Uterus (tissue), 4 donors: ENCODE measurements at places on chromosomes 12 and 14.

DNA sequence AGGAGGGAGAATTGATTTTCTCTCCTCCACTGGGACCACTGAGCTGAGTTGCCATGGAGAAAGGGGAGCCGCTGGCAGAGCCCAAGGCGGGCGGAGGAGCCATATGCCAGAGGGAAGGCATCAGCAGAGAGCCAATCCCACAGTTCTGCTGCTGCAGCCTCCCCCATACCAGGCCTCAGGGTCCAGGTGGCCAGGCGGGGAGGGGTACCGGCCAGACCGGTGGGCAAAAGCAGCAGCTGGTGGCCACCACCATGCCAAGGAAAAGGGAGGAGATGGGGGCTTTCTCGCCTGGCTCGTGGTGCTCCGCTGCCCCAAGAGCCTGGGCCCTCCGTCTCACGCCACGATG lies 72.8 kb downstream of the PITPNM2 start:
- no peaks in the 10 kb centered on the region for H3K4me1 ChIP-seq
- no peak overlapping the region for H3K4me3 ChIP-seq
- H3K27ac ChIP-seq: peak overlapping the region; percentile 66
- H3K27me3 ChIP-seq: no peaks in the 10 kb centered on the region
- no peak for DNase-seq

DNA sequence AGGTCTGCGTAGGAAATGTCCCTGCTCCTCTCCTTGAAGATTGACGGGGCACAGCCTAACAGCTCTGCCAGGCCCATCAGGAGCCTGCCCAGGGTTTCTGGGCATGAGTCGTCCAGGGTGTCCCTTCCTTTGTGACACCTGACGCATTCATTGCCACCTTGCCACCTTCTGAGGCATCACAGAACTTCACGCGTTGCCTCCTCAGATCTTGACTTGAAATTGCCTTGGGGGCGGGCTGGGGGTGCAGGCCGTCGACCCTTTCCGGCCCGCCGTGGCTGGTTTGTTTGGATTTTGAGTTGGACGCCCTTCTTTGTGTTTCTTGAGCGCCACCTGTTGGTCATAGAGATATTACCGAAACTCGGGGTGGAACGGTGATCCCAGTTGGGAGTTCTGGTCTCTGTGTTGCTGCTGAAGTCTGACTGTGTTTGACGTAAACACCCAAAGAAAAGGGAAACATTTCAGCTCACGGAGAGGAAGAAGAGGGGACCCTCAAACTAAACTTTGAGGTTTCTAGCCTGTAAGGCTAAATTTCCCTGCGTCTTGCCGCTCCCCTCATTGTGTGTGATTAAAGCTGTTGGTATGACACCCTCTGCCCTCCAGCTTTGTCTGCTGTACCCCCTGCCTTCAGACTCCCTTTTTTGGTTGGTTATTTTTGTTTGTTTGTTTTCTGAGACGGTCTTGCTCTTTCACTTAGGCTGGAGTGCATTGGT lies 44.6 kb downstream of the MLXIP start:
- peaks cover 15% of the 10 kb centered on the region for H3K4me1 ChIP-seq
- H3K4me3 ChIP-seq: no peak overlapping the region
- no peaks in the 10 kb centered on the region for H3K36me3 ChIP-seq
- H3K27ac ChIP-seq: peak overlapping the region; percentile 57

DNA sequence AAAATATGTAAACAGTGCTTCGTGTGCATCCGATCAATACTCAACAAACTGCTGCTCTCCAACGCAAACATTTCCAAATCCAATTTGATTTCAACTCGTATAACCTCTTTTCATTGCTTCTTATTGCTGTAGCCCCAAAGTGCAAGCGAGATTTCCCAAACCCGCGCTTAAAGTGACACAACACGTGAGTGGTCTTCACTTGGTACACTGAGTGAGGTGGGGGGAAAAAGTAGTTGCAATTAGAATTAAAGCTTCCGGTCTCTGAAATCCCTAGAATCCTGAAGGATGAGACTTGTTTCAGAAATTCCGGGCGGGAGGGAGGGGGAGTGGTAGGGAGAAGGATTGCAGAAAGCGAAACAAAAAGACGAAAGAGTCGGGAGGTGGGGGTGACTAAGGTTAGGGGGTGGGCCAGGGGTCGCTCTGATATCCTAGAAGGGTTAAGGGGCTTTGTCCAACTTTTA lies 387.5 kb downstream of the BCAT1 start:
- no peak for DNase-seq
- H3K27me3 ChIP-seq: no peaks in the 10 kb centered on the region
- H3K36me3 ChIP-seq: no peaks in the 10 kb centered on the region
- peak overlapping the region; percentile 94 for H3K27ac ChIP-seq
- peak overlapping the region; percentile 81 for H3K4me3 ChIP-seq

GRCh38 chr12:61355105-61355504 lies 905.1 kb upstream of the USP15 start:
- H3K4me1 ChIP-seq: no peaks in the 10 kb centered on the region
- H3K4me3 ChIP-seq: no peak overlapping the region
- DNase-seq: no peak
- H3K36me3 ChIP-seq: no peaks in the 10 kb centered on the region
- no peaks in the 10 kb centered on the region for H3K27me3 ChIP-seq

DNA sequence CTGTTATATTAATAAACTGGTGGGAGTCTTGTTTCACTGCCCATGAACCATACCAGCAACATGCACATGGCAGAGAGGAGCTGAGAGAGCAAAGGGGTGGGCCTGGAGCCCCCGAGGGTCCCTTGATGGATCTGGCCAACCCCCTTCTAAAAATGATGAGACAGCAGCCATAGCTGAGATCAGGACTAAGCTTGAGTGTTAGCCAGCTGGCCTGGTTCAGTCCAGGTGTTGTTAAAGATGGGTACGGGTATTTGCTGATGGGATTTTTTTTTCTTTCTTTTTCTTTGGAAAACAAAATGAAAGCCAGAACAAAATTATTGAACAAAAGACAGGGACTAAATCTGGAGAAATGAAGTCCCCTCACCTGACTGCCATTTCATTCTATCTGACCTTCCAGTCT lies 16.0 kb downstream of the PCBP2 start:
- H3K27ac ChIP-seq: no peak overlapping the region
- no peaks in the 10 kb centered on the region for H3K27me3 ChIP-seq
- no peak overlapping the region for H3K4me3 ChIP-seq
- H3K4me1 ChIP-seq: no peaks in the 10 kb centered on the region

DNA sequence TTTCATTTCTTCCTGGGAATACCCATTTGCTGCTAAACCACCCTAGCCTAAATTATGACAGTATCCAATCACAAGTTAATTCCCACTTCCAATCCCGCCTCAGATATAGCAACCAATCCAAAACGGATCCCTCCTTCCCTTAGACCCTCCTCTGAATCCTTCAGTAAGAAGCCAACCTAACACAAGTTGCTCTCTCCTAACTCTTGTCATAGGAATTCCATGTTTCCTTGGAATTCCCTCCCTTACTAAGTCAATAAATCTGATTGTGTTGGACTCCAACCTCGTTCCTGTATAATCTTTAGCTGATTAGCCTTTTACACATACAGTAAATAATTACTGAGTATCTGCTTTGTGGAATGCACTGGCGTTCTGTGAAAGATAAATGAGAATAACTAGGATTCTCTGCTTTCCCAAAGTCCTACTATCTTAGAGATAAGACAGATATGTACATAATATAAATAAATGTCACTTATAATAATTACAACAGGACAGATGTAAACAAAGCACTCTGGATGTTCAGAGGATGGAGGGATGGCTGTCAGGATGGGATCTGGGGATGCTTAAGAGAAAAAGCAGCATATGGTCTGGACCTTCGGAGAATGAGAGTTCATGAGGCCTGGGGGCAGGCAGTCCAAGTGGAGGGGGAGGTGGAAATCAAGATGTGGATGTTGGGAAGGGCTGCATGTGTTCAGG lies 185.8 kb upstream of the SOX5 start:
- H3K27me3 ChIP-seq: no peaks in the 10 kb centered on the region
- no peak overlapping the region for H3K27ac ChIP-seq
- no peaks in the 10 kb centered on the region for H3K4me1 ChIP-seq
- H3K36me3 ChIP-seq: no peaks in the 10 kb centered on the region
- DNase-seq: no peak

GRCh38 chr12:108295641-108296040 lies 43.5 kb downstream of the CMKLR1 start:
- no peaks in the 10 kb centered on the region for H3K4me1 ChIP-seq
- no peak for DNase-seq
- no peak overlapping the region for H3K4me3 ChIP-seq
- H3K27ac ChIP-seq: no peak overlapping the region
- no peaks in the 10 kb centered on the region for H3K36me3 ChIP-seq
- no peaks in the 10 kb centered on the region for H3K27me3 ChIP-seq

- no peak overlapping the region for H3K27ac ChIP-seq
- DNase-seq: no peak
- H3K4me3 ChIP-seq: no peak overlapping the region
- H3K4me1 ChIP-seq: no peaks in the 10 kb centered on the region
Observed at GRCh38 chr14:64614166-64614565, 64.4 kb downstream of the PPP1R36 start.

- no peak overlapping the region for H3K4me3 ChIP-seq
- H3K27ac ChIP-seq: no peak overlapping the region
- H3K36me3 ChIP-seq: no peaks in the 10 kb centered on the region
Observed at GRCh38 chr14:99633918-99634317, 11.0 kb upstream of the HHIPL1 start.

DNA sequence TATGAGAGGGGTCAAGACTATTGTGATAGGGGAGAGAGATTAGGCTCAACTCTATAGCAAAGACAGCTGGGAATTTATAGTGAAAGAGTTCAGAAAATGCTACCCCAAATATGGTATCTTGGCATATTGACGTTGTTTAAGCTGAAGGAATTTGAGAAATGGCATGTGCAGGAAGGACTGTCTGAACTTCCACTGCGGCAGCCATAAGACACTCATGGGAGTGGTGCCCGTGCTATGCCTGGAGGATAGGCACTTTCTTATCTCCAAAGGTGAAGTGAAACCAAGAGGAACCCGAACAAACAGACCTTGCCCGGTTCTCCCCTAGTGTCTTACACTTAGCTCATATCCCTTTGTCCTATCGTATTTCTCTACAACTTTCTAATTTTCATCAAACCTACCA lies 390.3 kb downstream of the TMTC2 start:
- no peak overlapping the region for H3K27ac ChIP-seq
- H3K4me3 ChIP-seq: no peak overlapping the region
- H3K36me3 ChIP-seq: no peaks in the 10 kb centered on the region
- DNase-seq: no peak
- no peaks in the 10 kb centered on the region for H3K27me3 ChIP-seq

DNA sequence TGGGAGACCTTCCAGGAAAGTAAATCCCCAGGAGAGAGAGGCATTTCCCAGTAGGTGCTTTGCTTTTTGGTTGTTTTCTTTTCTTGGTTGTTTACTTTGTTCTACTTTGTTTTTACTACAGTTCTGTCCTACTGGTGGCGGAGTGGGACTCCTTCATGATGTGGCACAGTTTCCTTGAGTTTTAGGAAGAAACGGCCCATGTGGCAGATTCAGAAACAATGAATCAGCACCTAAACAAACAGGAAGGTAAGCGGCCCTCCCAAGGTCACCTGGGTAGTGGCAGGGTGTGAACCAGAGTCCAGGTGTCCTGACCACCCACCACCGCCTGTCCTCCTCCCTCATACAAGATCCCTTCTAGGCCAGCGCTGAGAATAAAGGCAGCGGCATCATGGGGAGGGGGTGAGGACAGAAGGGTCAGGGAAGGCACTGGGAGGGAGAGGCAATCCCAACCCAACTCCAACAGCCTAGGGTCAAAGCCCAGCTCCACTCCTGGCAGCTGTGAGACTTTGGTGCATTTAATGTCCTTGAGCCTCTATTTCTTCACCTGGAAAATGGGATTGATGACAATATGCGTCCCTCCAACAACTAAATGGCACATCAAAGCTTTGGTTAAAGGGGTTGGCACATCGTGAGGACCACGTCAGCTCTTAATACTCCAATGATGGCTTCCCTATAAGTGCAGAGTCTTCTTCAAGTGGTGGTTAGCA lies 111.5 kb upstream of the BCL2L14 start:
- H3K27ac ChIP-seq: no peak overlapping the region
- H3K27me3 ChIP-seq: no peaks in the 10 kb centered on the region
- H3K4me1 ChIP-seq: no peaks in the 10 kb centered on the region
- no peak for DNase-seq
- H3K36me3 ChIP-seq: no peaks in the 10 kb centered on the region
